Posterior cingulate gyrus (tissue), 11 donors: ENCODE measurements at places on chromosomes 7 and 10.

DNA sequence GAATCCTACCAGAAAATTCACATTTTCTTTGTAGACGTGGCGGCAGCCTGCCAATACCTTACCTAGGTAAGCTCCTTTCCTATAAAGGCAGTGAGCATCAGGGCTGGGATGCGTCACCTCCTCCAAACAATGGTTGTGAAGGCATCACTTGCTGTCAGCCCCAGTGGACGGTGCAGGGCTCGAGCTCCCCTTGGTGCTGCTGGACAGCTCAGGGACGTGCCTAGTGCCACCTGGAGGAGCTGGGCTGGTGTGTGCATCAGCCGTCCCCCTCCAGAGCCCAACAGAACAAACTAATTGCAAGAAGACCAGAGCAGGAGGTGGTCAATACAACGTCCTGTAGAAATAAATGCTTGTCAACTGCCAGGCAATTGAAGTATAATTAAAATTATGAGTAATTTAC lies 517.5 kb upstream of the FOXK1 start:
- DNase-seq = no peak

DNA sequence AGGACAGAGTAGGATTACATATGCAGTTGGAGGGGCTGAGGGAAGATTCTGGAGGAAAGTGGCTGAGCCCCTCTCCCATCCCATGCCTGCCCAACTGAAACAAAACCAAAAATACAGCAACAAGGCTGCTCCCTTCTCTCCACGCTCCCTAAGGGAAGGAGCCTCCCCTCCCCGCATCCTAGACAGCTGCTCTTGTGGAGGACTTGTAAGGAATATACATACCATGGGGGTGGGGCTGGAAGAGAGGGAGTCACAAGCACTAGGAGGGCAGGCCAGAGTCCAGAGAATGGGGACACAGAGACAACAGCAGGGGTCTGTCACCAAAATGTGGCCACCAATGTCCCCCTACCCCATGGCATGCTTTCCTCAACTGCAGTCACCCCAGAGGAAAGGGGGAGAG lies 13.2 kb downstream of the LDB1 start:
- no peak for DNase-seq

DNA sequence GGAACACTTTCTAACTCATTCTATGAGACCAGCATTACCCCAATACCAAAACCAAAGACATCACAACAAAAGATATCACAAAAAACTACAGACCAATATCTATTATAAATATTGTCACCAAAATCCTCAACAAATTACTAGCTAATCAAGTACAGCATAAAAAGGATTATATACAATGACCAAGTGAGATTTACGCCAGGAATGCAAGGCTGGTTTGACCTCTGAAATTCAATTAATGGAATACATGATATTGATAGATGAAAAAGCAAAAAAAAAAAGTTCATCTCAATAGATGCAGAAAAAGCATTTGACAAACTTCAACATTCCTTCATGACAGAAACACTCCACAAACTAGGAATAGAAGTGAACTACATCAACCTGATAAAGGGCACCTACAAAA lies 175.3 kb downstream of the LCOR start:
- no peak for DNase-seq

DNA sequence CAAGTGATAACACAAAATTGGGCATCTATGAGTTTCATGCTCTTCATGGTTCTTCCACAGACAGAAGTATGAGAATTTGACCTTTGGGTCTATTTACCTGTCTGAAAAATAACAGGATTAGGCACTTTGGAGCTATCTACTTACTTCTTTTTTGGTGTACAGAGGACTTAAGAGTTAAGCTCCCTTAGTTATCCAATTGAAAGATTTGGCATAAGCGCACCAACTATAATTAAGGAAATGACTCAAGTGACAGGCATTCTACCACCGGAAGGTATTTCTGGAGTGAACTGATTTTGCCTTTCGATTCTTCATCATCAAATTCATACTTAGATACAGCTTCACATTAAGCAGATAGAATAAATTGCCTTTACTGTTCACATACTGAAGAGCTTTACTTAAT lies 43.9 kb downstream of the IFIT5 start:
- no peak for DNase-seq

DNA sequence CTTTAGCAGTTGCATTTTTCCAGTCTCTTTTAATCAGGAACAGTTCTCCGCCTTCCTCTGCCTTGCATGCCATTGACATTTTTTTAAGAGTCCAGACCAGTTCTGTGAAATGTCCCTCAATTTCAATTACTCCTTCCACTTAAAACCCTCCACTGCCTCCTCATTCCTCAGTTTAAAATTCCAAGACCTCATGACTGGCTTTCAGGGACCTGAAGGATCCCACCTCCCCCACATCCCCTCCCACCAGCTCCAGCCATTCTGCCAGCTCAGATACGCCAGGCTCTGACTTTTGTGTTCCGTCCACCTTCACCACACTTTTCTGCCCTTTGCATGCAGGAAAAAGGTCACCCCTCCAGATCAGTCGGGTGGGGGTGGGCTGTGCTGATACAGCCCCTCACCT lies 8.7 kb downstream of the TNRC18 start:
- DNase-seq = no peak

DNA sequence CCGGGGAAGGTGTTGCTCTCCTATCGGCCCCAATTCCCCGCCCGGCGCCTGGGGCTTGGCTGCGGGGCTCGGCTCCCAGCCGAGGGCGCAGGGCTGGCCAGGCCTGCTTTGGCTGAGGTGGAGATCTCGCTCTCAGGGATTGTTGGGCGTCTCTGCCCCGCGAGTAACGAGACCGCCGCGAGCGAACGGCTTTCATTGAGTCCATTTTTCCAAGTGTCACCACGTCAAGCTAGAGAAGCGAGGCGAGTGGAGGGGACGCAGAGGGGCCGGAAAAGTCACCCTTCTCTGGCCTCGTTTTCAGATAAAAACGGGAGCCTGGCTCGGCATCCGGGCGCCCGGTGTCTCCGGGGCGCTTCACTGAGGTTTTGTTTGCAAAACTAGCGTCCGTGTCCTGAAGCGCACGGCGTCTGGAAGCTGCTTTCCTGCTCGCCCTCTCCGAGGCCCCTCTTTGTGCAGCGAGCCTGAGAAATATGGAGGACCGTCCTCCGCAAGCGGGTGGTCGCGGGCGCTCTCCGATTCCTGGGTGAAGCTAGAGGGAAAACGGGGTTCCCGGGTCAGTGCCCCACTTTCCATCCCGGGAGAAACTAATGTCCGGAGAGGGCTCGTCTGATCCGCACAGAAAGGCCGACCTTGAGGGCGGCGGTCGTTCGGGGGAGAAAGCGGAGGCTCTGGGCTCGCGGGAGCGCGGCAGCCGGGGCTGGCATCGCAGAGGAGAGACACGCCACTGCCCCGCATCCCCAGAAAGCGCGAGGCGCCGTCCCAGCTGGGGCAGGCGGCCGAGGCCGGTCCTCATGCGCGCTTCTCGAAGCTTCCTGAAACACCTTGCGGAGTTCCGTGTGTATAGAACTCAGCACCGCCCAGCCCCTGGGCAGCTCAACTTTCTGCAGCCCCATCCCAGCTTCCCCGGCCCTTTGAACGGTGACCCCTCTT lies 3.5 kb upstream of the EN2 start:
- DNase-seq = no peak

DNA sequence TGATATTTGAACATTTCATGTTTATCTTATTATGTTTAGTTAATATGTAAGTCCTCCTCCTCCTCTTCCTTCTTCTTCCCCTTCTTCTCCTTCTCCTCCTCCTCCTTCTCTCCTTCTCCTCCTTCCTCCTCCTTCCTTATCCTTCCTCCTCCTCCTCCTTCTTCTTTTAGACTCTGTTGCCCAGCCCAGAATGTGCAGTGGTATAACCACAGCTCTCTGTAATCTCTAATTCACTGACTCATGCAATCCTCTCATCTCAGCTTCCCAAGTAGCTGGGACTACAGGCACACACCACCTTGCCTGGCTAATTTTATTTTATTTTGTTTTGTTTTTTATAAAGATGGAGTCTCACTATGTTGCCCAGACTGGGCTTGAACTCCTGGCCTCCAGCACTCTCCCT lies 83.4 kb upstream of the ODAD2 start:
- no peak for DNase-seq

DNA sequence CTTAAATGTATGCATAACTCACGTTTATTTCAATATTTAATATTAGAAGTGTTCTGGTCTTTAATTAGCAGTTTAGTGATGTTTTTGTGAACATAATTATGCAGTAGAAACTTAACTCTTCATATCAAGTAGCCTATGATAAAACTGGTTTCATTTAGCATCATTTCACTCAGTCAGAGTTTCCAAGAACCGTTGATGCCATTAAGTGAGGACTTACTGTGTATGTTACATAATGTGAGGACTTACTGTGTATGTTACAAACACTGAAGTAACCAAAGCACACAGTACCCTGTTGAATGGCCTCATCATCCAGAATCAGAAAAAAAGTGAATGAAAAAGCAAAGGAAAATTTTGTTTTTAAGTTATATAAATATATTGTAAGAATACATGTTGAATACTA lies 32.9 kb upstream of the PBLD start:
- DNase-seq = no peak

GRCh38 chr10:64385355-64385754 lies 864.2 kb downstream of the REEP3 start:
- DNase-seq = no peak

DNA sequence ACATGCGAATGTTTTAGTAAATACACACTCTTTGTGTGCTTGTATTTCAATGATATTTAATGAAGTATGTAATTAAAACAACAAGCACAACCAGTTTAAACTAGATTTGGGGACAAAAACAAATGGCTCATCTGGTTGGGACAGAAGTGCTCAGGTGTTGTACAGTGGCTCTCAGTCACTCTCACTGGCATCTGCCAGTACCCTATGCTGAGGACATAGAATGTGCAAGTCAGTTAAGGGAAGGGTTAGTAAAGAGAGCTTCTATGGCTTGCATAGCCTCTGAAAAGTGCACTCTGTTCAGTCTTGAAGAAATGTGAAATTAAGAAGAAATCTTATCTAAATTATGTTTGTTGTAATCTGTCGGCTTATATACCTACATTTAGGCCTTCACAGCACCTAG lies 183.0 kb downstream of the LRRC4 start:
- DNase-seq = no peak

DNA sequence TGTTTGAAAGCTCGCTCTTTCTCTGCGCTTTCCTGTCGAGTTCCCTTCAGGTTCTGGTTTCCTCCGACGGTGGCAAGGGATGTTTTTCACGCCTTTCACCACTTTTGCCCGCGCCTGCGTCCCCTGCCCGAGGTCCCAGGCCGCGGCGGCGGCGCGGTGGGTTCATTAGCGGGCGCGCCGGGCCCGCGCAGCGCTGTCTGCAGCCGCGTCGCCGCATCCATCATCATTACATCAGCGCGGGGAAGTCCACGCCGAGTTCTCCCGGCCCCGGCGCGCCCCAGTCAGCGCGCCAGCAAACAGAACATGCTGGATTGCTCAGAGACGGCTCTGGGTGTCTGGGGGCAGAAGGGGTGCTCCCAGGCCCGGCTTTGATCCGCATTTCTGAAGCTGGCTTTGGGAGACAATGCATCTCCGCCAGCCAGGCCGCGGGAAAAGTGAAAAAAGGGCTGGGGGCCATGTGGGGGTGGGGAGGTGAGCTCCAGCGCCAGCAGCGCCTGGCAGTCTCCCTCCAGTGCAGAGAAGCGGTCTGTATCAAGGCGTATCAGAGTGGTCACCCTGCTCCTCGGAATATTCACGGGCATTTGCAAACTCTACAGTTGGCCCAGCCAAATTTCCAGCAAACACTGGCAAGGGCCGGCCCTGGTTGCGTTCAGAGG lies 8.9 kb downstream of the GLI3 start:
- peak; percentile 69 for DNase-seq

DNA sequence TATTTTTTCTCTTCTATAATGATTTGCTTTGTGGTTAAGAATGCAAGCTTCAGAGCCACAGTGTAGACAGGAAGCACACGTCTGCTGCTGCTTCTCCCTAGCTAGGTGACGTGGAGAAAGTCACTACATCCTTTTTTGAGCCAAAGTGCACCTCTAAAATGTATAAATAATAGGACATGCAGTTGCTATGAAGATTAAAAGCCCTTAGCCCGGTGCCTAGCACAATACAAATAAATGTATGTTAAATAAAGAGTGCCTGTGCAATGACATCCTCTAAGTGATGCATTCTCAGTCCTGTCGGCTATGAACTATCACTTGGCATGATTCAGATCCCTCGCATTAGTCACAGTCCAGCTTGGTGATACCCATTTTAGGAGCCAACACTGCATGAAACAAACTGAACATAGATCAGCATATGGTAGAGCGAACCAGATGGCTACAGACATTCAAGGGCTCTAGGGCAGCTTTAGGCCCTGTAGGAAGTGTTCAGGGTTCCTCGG lies 4.8 kb upstream of the TRDMT1 start:
- DNase-seq = no peak

- no peak for DNase-seq
Measured at GRCh38 chr7:22339725-22340390, 17.1 kb downstream of the RAPGEF5 start.

- DNase-seq = no peak
Measured at GRCh38 chr10:70265032-70265689, 18.6 kb downstream of the NPFFR1 start.
